Forelimb muscle (tissue), 1 donor: ENCODE measurements at places on chromosomes 6 and 20.
A peak's percentile ranks its signal among the peaks of the same experiment; 100 is the strongest.

- DNase-seq, result no peak
Observed at GRCh38 chr20:2558581-2559278, 22.4 kb downstream of the TMC2 start.

- DNase-seq, result no peak
Observed at GRCh38 chr6:88445188-88445965, 279.2 kb upstream of the CNR1 start.

DNA sequence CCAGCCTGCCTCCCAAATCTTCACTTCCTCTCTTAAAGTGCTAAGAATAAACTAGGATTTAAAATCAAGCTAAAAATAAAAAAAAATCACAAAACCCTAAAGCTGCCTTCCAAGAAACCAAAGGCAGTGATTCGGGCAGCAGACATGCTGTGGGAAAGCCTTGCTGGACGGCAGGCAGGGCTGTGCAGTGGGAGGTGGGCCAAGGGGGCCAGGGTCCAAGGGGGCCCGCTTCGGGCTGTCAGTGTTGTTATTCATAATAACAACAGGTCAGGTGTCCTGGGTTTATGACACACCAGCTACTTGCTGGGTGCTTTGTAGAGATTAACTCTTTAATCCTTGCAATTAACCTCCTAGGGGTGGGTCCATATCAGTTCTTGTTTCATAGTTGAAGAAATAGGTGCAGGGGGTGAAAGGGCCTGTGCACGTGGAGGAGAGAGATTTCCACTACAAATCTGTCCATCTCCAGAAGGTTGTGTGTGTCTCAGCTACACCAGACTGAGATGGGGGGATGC lies 40.4 kb downstream of the CD40 start:
- no peak for DNase-seq

- no peak for DNase-seq
Observed at GRCh38 chr6:133637436-133637835, 251.5 kb upstream of the TCF21 start.

- no peak for DNase-seq
Observed at GRCh38 chr6:150328744-150329405, 39.9 kb upstream of the IYD start.

- DNase-seq, result no peak
Observed at GRCh38 chr20:53914781-53915445, 155.5 kb downstream of the BCAS1 start.

DNA sequence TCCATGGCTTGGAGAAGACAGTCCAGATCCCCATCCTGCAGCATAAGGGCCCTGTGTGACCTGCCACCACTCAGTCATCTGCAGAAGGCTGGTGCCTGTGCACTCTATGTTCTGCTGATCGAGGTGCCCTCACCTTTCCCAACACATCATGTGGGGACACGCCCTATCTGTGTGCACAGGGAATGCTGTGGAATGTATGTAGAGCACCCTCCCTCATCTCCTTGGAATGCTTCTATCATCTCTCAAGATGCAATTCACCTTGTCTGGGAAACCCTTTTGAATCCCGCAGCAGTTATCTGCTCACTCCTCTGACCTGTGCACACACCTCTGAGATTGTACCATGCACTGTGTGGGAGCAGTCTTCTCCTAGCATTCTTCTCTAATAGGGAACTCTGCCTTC lies 207.2 kb upstream of the SSTR4 start:
- DNase-seq, result no peak

DNA sequence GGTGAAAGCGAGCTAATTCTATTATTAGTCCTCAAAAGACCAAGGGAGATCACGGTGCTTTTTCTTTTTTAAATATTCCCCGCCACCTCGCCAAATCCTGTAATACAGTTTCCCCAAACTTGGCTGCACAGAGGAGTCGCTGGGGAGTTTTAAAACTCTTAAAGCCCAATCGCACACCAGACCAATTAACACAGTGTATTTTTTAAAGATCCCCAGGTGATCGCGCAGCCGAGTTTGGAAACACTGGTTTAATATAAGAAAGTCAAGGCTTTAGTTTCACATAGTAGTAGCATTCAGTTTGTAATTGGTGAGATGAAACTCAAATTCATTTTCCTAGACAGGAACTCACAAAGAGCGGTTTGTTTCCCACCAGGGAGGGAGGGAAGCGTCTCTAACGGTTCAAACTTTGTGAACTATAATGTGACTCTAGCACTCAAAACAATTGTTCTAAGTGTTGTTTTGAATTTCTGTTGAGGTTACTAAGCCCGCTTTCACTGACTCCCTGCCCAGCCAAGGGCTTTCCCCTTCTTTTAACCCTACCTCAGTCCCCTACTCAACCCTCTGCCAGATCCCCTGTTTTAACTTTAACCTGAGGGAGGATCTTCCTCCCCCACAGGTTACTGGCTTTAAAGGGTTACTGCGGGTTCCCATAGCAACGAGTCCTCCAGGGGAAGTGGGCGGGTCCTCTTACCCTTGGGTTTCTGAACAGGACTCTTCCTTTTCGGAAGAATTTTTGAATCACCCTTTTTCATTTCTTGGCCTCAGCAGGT lies 25.7 kb upstream of the BTBD3 start:
- peak; percentile 44 for DNase-seq

GRCh38 chr20:3223651-3223993 lies 14.3 kb downstream of the ITPA start:
- DNase-seq, result no peak

DNA sequence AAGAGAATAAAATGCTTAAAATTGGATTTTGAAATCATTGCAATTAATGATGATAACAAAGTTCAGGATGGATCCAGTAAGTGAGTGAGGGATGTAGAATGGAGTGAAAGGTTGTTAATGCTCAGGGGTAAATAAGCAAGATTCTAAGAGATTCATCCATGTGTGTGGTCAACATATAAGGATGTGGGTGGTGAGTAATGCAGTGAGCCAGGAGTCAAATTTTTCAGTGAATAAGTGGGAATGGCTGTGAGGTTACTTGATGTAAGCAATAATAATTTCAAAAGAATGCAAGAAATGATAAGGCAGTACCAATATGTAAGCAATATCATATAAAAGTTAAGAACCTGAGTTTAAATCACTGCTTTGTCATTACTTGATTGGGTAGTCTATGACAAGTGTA lies 207.5 kb upstream of the ADGRB3 start:
- DNase-seq, result no peak
